ENCODE measurements at places on chromosomes 4 and X.

DNA sequence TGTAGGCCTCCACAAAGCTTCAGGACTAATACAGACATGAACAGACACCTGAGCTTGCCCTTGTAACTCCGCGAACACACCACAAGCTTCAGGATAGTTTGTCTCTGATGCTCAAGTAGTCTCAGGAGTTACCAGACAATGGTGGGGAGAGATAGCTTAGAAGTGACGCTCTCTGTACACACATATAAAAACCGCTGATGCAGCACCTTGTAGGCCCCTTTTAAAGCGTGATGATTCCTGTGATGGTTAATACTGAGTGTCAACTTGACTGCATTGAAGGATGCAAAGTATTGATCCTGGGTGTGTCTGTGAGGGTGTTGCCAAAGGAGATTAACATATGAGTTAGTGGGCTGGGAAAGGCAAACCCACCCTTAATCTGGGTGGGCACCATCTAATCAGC lies 78.7 kb downstream of the MAGED4 start:
- no peak for DNase-seq

- DNase-seq = no peak
Observed at GRCh38 chr4:141133999-141134995, 1.0 kb upstream of the RNF150 start.

GRCh38 chr4:38674258-38675144 lies 10.5 kb downstream of the KLF3 start:
- DNase-seq = no peak

DNA sequence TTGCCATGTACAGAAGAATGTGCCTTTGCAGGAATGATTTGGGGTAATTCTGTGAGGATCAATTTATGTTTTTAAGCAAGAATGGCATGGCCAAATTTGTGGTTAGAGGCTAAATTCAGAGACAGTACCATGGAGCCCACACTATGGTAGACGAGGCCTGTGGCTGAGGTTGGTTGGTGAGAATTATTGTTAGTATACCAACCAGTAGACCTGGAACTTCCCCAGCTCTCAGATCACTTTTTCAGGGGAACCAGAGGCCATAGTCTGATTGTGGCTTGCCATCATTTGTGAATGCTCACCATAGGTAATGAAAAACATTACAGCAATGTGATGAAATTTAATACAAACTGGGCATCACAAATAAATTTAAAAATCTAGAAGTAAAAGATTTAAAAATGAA lies 56.3 kb downstream of the SHISA3 start:
- DNase-seq = no peak

DNA sequence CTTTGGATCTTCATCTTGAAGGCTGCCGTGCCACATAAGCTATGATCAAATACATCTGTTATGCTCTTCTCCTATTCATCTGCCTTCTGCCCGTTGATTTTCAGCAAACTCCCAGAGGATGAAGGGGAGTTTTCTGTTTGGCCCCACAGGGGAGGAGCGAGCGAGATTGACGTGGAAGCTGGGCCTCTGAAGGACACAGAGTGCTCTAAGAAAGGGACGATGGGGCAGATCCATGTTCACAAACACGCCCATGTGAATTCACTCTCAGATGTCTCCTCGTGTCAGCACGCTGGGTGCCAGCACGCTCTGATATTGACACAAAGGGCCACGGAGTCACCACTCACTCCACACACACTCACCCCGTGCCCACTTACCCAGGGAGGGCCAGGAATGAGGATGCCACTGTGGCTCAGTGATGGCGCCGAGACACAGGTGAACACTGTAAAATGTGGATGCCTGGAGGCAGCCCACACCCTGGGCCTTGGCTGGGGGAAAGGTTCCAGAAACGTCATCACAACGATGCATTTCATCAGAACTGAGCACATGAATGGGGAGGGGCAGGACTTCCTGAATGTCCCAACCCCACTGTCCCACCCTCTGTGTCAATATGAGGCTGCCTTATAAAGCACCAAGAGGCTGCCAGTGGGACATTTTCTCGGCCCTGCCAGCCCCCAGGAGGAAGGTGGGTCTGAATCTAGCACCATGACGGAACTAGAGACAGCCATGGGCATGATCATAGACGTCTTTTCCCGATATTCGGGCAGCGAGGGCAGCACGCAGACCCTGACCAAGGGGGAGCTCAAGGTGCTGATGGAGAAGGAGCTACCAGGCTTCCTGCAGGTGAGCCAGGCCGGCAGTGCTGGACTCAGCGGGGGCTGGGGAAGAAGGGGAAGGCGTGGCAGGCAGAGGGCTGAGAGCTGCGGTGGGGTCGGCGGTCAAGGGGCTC lies at the start of gene S100P:
Gene S100P, plus strand, starts transcription at position 648 of the 946 bp plus-strand sequence. Its CDS starts 55 bp downstream, at position 703.
- DNase-seq = no peak

DNA sequence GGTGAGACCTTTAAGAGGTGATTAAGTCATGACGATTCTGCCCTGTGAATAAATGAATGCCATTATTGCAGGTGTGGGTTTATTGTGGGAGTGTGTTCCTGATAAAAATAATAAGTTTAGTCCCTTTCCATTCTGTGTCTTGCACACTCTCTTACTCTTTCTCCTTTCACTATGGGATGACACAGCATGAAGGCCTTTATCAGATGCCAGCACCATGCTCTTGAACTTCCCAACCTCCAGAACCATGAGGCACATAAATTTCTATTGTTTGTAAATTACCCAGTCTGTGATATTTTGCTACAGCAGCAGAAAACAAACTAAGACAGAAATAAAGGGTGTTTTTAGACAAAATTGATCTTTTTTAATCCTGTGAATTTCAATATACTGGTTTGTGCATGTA lies 10.5 kb downstream of the SFRP2 start:
- no peak for DNase-seq

- DNase-seq = peak; percentile 55
Observed at GRCh38 chrX:44451056-44451455, 91.6 kb downstream of the FUNDC1 start.

DNA sequence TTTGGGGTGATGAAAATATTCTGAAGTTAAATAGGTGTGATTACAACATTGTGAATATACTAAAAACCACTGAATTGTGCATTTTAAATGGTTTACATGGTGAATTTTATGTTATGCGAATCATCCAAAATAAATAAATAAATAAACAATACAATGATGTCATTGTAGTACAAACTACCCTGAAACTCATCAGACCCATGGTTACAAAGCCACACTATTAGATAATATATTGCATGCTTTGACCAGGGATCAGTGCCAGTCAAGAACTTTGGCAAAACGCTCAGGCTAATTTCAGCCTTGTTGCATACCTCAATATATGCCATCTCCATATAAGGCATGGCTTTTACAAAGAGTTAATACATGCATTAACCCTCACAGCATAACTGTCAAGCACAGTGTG lies 45.5 kb upstream of the XIAP start:
- DNase-seq = no peak

GRCh38 chr4:41594432-41594831 lies 56.5 kb downstream of the LIMCH1 start:
- peak; percentile 83 for DNase-seq

- no peak for DNase-seq
Observed at GRCh38 chrX:10286195-10286594, 129.4 kb downstream of the CLCN4 start.

- no peak for DNase-seq
Observed at GRCh38 chr4:139977838-139978609, 176.0 kb downstream of the MAML3 start.

DNA sequence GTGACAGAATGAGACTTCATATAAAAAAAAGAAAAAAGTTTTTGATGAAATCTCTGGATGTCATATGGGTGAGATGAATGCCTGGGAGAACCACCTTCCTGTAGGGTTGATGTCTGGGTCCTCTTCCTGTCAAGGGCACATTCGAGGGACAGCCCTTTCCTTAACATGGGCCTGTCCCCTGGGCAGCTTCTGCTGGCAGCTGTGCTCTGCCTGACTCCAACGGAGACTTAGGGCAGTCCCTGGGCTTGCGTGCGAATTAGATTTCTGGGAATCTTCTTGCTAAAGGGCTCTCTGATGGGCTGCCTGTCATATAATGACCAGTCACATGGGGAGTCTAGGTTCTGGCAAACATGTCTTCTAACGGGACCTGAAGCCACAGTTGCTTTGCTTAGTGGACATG lies 40.7 kb downstream of the TNIP2 start:
- no peak for DNase-seq

DNA sequence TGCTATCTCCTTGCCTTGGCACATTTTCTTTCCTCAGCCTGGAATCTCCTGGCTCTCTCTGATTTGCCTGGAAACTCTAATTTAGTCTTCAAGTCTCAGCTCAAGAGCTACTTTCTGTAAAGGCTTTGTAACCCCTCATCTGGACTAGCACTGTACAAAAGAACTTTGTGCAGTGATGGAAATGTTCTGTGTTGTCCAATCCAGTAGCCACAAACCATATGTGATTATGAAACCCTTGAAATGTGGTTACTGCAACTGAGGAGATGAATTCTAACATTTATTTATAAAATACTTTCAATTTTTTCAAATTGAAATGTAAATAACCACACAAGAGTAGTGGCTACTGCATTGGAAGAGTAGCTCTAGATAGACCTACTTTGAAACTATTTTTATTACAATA lies 66.6 kb upstream of the HS3ST1 start:
- DNase-seq = no peak

DNA sequence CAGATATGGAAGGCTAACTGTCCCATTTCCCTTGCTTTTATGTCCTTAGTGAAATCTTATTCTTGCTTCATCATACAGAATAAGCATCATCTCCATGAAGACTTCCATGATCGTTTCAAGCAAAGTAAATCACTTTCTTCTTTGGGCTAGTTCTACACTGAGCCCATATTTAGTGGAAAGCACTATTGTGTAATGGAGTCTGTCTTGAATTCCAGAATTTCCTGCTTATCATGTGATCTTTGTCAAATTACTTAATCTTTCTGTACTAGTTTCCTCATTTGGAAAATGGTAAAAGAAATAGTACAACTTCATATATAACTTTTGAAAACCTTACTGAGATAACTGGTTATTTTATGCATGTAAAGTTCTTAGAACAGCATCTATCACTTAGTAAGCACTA lies 7.6 kb downstream of the ANAPC10 start:
- DNase-seq = no peak

- DNase-seq = no peak
Observed at GRCh38 chr4:82599336-82599735, 37.5 kb upstream of the TMEM150C start.

GRCh38 chr4:118282692-118283091 lies 70.1 kb downstream of the PRSS12 start:
- no peak for DNase-seq

GRCh38 chr4:3362431-3363287 lies 69.8 kb downstream of the RGS12 start:
- no peak for DNase-seq

DNA sequence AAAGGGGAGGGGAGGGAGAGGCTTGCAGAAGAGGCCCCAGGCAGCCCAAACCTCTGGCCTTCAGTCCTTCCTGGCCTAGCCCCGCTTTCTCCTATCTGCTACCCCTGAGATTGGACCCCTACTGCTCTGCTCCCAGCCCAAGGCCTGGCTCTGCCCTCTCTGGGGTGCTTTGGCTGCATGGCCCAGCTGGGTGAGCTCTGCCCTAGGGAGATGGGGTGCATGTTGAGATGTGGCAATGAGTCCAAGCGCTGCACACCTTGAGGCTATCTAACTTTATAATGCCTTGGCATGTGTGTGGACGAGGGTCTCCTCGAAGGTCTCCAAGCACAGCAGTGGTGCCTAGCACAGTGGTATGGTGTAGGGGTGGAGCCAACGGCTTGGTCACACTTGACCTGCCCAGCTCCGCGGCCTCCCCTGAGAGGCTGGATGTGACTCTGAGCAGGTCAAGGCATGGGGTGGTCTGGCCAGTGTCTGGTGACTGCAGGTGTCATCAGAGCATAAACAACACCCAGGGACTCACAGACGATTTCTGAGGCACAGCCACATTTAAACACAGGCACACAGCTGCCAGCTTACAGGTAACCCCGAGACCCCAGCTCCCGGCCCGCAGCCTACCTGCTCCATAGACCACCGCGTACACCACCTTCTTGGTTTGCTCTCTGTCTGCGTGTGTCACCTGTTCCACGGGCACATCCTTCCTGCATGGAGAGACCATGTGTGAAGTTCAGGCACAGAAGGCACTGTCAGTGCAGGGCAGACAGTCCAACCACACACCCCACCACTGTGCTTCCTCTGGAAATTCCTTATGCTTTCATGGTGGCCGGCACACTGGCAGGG lies 36.3 kb downstream of the NAT8L start:
- no peak for DNase-seq

DNA sequence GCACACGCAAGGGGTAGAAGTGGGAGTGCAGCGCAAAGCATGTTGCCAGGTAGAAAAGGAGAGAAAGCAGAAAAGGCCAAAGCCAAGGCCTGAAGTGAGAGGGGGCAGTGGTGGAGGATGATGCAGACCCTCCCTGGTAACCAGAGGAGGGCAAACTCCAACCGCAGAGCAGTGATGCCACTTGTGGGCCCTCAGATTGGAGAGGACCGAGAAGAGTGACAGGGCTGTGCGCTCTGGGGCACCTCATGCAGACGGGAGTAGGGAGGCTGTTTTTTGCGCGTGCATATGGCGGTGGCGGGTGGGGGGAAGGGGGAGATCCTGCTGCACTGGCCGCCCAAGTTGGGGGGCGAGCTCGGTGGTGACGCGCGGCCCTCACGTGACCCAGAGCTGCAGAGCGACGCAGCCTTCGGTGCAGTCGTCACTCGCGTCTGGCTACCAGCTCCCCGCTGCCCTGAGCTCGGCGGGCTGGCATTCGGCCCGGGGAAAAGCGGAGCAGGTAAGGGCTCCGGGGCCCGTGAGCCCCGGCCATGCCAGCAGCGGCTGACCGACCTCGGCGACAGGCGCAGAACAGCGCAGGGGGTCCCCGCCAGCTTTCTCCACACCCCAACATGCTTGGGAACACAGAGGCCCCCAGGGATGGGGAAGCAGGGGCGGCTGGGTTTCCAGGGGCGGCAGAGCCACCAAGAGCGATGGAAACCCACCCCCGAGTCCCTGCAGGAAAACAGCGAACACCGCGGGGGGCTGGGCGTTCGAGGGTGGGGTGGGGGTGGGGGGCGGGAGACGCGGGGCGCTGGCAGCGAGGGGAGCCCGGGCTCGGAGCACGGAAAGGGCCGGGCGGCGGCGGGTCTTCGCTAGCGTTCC lies at the start of gene BEX3:
Gene BEX3, plus strand, starts transcription at position 421 of the 861 bp plus-strand sequence. CDS start 984 bp downstream, outside the sequence.
- peak; percentile 39 for DNase-seq

DNA sequence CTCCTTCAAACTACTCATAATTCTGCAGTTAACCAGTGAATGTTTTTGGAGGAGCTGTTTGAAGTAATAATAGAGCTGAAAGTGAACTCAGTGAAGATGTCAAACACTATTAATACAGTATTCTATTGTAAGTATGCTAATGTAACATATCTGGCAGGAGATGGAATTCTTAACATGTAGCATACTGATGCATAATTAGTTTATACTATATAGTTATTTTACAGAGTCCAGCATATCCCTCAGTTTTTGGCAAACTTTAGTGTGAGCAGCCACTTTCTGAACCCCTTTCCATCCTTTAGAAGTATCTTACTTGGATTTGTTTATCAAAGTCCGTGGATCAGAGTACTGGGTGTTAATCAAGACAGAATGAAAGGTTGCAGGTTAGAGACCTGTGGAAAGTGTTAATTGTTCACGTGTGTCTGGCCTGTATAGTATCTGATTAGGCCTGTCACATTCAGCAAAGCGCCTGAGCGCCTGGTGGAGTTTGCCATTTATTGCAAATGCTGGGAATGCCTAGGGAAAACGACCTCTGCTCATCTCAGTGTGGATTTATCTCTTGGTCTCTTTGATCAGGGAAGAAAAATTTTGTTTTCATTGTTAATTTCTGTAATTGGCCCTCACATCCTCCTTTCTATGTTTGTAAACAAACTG lies 251.7 kb upstream of the MAD2L1 start:
- DNase-seq = no peak
